ENCODE measurements at places on chromosomes 2 and 18.

DNA sequence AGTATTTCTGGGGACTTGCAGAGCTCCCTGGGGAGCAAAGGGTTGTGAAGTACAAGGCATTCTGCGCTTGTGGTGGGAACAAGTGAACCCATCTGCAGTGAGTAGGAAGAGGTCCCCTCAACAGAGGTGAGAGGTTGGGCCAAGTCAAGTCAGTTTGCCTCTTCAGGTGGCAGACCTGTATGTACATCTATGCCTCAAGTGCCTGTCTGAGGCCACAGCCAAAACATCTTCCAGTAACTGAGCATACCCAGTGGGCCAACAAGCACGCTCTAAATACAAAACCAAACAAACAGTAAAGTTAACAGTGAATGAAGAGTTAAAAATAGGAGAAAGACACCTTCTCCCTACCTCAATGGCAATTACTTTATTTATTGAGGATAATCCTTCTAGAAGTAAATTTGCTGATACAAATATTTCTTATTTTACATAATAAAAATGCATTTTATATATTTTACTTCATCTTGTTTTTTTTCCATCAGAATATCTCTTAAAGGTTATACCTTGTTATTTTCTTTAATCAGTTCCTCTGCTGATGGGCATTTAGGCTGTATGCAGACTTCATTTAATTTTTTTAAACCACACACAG is 2.5 kb downstream of the GYPC start:
- no peak for DNase-seq

GRCh38 chr2:240369801-240370585 is 65.5 kb upstream of the GPC1 start:
- no peak for DNase-seq

DNA sequence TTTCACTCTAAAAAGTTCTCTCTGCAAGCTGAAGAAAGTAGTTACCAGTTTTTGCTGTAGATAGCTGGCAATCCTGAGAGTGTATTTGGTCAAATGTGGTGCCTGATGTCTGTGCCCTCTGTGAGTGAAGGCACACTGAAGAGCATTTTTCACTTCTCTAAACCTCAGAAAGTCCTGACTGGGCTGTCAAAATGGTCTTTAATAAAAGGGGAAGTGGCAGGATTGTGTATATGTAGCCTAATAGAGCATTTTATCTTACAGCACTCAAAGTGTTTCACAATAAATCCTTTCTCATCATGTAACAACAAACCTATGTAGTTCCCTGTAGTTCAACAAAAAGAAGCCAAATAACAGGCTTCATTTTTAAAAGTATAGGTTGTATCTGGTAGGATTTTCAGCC is 1552.3 kb upstream of the SLC39A10 start:
- DNase-seq: no peak

DNA sequence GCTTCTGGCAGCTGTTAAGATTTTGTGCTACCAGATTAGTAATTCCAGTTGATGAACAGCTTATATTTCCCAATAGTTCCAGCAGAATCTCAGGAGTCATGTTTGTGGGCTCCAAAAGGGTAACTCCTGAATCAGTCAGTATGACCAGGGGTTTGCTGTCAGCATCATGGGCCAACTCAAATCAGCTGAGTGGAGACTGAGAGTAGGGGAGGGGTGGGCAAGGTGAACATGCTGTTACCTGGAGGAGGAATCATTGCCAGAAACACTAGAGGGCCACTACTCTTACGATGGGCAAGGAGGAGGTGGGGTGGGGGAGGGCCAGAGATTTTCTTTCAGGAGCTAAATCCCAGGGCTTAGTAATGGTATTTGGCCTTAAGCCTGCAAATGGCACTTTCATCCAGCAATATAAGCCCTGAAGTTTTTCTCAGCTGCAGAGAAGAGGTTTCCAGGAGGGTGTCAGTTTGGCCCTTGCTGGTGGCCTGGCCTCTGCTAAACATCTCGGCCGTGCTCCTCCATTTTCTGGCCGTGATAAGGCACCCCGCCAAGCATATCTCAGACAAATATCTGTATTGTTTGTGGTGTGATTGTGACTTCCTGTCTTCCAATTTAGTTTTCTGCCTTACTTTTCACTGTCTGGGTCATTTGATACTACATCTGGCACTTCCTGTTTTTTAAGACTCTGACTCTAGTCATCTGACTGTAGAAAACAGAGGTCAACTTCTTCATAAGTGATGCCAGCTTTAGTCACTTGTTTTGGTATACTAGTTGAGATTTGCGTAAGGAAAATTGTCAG is 120.5 kb upstream of the CXCR4 start:
- DNase-seq: no peak

- no peak for DNase-seq
These were observed 7.1 kb upstream of the PKDCC start for GRCh38 chr2:42040643-42041278.

DNA sequence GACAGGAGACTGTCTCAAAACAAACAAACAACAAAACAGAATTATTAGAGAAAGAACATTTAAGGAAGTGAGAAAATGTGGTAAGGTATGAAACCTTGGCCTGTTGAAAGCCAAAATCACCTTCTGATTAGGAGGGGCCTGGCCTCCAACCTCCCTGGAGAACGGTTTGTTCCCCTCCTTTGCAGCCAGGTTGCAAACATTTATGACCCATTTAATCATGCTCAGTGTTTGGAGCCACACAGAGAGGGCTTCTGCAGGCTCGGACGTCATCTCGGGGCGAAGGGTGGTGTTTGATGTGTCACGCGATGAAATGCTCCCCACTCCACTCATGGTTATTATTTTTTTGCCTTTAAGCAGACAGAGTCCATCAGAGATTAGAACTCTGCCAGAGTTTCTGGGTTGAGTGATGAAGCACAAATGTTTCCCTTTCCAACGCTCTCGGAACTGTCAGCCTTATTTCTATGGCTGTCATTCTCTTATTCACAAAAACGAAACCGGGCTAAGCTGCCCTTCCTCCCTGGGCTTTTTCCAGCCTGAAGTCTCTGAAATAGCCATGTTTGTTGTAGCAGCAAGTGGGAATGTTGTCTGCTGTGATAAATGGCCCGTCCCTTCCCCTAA is 33.6 kb upstream of the ROCK2 start:
- DNase-seq: no peak

- DNase-seq: no peak
These were observed 1.5 kb downstream of the TMEM87B start for GRCh38 chr2:112056626-112056987.

DNA sequence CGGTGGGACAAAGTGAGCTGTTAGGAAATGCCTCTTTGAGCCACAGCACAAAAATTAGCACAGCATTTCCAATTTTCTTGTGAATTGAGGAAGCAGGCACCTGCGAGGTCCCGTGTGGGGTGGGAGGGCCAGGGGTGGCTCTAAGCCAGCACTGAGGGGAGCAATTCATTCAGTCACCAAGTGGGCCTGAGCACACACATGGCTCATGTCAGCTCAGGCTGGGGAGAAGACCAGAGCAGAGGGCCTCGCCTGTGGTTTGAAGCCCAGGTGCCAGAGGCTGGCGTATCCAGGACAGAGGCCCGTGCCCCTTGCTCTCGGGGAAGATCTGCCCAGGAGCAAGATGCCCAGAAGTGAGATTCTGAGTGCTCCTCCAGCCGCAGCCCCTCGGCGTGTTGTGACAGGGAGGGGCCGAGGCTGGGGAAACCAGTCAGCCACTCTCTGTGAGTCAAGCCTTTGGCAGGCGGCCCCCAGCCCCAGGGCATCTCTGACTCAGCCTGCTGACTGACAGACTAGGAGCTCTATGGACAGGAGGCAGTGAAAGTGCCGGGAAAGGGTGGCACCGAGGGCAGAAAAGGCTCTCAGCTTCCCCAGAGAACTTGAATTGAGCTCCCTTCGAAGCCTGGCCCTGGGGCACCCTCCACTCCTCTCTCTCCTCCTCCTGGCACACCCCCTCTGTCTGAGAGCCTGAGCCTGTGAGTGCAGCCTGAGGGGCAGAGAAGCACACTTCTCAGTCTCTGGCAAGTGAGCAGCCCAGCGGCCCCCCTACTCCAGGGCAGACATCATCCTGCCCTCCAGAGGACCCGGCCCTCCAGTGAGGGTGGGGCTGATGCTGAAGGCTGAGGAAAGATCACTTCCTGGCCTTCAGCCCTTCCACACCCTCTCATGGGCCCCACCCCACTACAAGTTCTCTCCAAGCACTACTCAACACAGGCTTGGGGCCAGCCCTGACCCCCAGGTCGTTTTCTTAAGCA is 32.3 kb downstream of the CYP26B1 start:
- DNase-seq: no peak

All from stimulated activated CD8-positive, alpha-beta memory T cell treated with anti-CD3 and anti-CD28 coated beads, Interleukin-15, amount 100 ng/mL, for 48 hours (primary cell).